CD8-positive, alpha-beta memory T cell (primary cell): ENCODE measurements at places on chromosomes 2 and 18. TPM values are rescaled to one million over a fixed set of nuclear protein-coding genes. Genes with fewer than 3 reads are reported as not detected.

- no peak overlapping the region for H3K27ac ChIP-seq
- H3K4me1 ChIP-seq: no peaks in the 10 kb centered on the region
- H3K36me3 ChIP-seq: no peaks in the 10 kb centered on the region
- no peak for DNase-seq
- no peaks in the 10 kb centered on the region for H3K27me3 ChIP-seq
Measured at GRCh38 chr2:112168422-112169124, 30.4 kb downstream of the FBLN7 start.

DNA sequence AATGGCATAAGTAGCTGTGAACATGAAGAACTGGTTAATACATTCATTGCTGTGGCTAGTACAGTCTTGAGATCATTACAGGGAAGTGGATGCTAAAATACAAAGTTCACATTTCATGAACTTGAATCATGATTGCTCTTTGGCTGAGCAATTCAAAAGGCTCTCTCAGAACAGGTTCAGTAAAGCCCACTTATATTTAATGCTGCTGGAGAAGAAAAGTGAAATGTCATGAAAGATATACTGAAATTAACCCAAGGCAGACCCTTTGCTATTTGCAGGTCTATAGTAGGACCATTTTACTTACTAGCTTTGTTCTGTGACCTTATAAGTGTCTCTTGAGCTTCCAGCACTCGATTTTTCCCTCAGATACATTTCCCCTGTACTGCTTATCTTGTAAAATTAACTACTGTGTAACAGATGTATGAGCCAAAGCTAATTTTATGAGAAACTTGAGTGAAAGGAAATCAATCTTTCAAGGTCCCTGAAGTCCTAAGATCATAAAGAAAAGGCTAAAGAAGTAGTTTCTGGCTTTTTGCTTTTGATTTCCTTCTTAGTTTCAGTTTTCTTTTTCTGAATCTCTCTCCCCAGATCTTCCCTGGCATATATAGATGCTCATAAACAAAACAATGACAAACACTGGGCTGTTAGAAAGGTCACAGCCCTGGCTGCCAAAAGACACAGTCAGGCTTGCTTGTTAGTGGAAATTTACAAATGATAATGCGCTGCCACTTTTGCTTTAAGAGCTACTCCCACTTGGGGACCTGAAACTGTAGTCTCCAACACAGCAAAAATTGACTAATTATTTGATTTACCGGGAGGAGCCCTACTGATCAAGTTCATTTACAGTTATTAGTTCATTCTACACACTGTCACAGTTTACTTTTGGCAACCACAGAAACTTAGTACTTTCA lies 132.7 kb upstream of the XPO1 start:
- H3K36me3 ChIP-seq: no peaks in the 10 kb centered on the region
- H3K4me1 ChIP-seq: peaks cover 12% of the 10 kb centered on the region
- no peaks in the 10 kb centered on the region for H3K27me3 ChIP-seq
- peak overlapping the region; percentile 35 for H3K27ac ChIP-seq
- peak overlapping the region; percentile 16 for H3K4me3 ChIP-seq

- H3K4me1 ChIP-seq: no peaks in the 10 kb centered on the region
- no peak for DNase-seq
- H3K36me3 ChIP-seq: no peaks in the 10 kb centered on the region
- no peaks in the 10 kb centered on the region for H3K27me3 ChIP-seq
Measured at GRCh38 chr18:49920731-49921130, 107.4 kb upstream of the ACAA2 start.

GRCh38 chr2:233990261-233990798 lies 60.2 kb upstream of the SPP2 start:
- H3K36me3 ChIP-seq: no peaks in the 10 kb centered on the region
- no peaks in the 10 kb centered on the region for H3K27me3 ChIP-seq
- peak overlapping the region; percentile 29 for H3K4me3 ChIP-seq
- peaks cover 39% of the 10 kb centered on the region for H3K4me1 ChIP-seq
- peak; percentile 83 for DNase-seq

DNA sequence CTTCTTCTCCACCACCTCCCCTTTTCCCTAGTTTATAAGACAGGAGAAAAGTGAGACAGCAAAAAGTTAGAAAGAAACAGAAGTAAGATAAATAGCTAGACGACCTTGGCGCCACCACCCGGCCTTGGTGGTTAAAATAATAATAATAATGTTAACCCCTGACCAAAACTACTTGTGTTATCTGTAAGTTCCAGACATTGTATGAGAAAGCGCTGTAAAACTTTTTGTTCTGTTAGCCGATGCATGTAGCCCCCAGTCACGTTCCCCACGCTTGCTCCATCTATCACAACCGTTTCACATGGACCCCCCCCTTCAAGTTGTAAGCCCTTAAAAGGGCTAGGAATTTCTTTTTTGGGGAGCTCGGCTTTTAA lies 1.5 kb upstream of the BUB1 start:
- H3K36me3 ChIP-seq: no peaks in the 10 kb centered on the region
- H3K4me1 ChIP-seq: peaks cover 8% of the 10 kb centered on the region
- H3K27ac ChIP-seq: peak overlapping the region; percentile 92
- no peak overlapping the region for H3K4me3 ChIP-seq
- no peak for DNase-seq

GRCh38 chr2:77458216-77458615 lies 64.0 kb downstream of the LRRTM4 start:
- H3K36me3 ChIP-seq: no peaks in the 10 kb centered on the region
- H3K4me1 ChIP-seq: no peaks in the 10 kb centered on the region
- no peak overlapping the region for H3K27ac ChIP-seq
- DNase-seq: no peak
- no peak overlapping the region for H3K4me3 ChIP-seq

- no peaks in the 10 kb centered on the region for H3K27me3 ChIP-seq
- no peak overlapping the region for H3K4me3 ChIP-seq
- H3K4me1 ChIP-seq: no peaks in the 10 kb centered on the region
- DNase-seq: no peak
- H3K27ac ChIP-seq: no peak overlapping the region
Measured at GRCh38 chr2:222272446-222273015, 26.3 kb downstream of the PAX3 start.

- H3K4me1 ChIP-seq: no peaks in the 10 kb centered on the region
- no peak for DNase-seq
- H3K27ac ChIP-seq: no peak overlapping the region
- H3K36me3 ChIP-seq: no peaks in the 10 kb centered on the region
- no peaks in the 10 kb centered on the region for H3K27me3 ChIP-seq
- no peak overlapping the region for H3K4me3 ChIP-seq
Measured at GRCh38 chr2:13052547-13052946, 335.8 kb downstream of the TRIB2 start.

- no peaks in the 10 kb centered on the region for H3K36me3 ChIP-seq
- no peak overlapping the region for H3K27ac ChIP-seq
- DNase-seq: no peak
- no peaks in the 10 kb centered on the region for H3K27me3 ChIP-seq
Measured at GRCh38 chr2:122525336-122525735, 769.9 kb downstream of the TSN start.

DNA sequence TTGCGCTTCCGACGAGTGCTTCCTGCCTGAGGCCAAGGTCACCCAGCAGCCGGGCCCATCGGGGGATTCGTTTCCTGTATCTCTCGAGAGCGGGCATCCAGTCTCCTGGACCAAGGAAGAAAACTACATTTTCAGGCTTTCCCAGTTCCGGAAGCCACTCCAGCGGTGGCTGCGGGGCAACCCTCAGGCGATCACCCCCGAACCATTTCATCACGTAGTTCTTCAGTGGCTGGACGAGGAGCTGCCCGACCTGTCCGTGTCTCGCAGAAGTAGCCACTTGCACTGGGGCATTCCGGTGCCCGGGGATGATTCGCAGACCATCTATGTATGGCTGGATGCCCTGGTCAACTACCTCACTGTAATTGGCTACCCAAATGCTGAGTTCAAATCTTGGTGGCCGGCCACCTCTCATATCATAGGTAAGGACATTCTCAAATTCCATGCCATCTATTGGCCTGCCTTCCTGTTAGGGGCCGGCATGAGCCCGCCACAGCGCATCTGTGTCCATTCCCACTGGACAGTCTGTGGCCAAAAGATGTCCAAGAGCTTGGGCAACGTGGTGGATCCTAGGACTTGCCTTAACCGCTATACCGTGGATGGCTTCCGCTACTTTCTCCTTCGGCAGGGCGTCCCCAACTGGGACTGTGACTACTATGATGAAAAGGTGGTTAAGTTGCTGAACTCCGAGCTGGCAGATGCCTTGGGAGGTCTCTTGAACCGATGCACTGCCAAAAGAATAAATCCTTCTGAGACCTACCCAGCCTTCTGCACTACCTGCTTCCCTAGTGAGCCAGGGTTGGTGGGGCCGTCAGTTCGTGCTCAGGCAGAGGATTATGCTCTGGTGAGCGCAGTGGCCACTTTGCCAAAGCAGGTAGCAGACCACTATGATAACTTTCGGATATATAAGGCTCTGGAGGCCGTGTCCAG lies 1.0 kb downstream of the MARS2 start:
- peak overlapping the region; percentile 60 for H3K27ac ChIP-seq
- peak; percentile 13 for DNase-seq
- H3K27me3 ChIP-seq: no peaks in the 10 kb centered on the region

GRCh38 chr2:236730393-236730792 lies 160.8 kb downstream of the ACKR3 start:
- H3K36me3 ChIP-seq: no peaks in the 10 kb centered on the region
- no peaks in the 10 kb centered on the region for H3K4me1 ChIP-seq
- no peak for DNase-seq
- no peak overlapping the region for H3K4me3 ChIP-seq
- no peaks in the 10 kb centered on the region for H3K27me3 ChIP-seq
- no peak overlapping the region for H3K27ac ChIP-seq

GRCh38 chr18:26771524-26771923 lies 94.0 kb downstream of the AQP4 start:
- no peak overlapping the region for H3K27ac ChIP-seq
- no peaks in the 10 kb centered on the region for H3K36me3 ChIP-seq
- no peak overlapping the region for H3K4me3 ChIP-seq
- no peak for DNase-seq

DNA sequence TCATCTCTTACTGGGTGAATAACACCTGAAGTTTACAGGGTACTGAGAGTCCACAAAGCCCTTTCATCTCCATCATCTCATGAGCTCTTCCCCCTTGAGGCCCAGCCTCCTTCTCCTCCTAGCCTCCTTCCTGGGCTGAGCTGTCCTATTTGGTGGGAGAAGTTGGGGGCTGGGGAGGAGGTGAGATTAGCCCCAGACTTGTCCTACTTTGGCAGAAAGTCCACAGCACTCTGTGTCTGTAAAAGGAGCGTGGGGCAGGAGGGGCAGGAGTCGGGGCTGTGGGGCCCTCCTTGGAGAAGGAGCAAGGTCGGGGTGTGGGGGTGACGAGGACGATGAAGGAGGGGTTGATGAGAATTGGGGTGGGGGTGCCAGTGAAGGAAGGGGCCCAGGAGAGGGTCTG lies 10.0 kb upstream of the DES start:
- no peaks in the 10 kb centered on the region for H3K36me3 ChIP-seq
- no peak for DNase-seq
- no peaks in the 10 kb centered on the region for H3K4me1 ChIP-seq
- H3K27me3 ChIP-seq: peaks cover 3% of the 10 kb centered on the region

- H3K27me3 ChIP-seq: no peaks in the 10 kb centered on the region
- H3K4me1 ChIP-seq: no peaks in the 10 kb centered on the region
- no peak for DNase-seq
- H3K27ac ChIP-seq: no peak overlapping the region
- H3K4me3 ChIP-seq: no peak overlapping the region
Measured at GRCh38 chr18:8957731-8958130, 144.8 kb upstream of the NDUFV2 start.

- H3K27me3 ChIP-seq: no peaks in the 10 kb centered on the region
- H3K36me3 ChIP-seq: no peaks in the 10 kb centered on the region
- H3K4me1 ChIP-seq: peaks cover 39% of the 10 kb centered on the region
- no peak overlapping the region for H3K4me3 ChIP-seq
Measured at GRCh38 chr2:233430081-233430480, 75.8 kb downstream of the DGKD start.

- no peak for DNase-seq
- H3K27me3 ChIP-seq: no peaks in the 10 kb centered on the region
- H3K4me3 ChIP-seq: no peak overlapping the region
- H3K4me1 ChIP-seq: no peaks in the 10 kb centered on the region
- no peak overlapping the region for H3K27ac ChIP-seq
Measured at GRCh38 chr2:199414001-199414400, 43.7 kb downstream of the SATB2 start.

GRCh38 chr2:50641633-50642032 lies 390.3 kb downstream of the NRXN1 start:
- H3K36me3 ChIP-seq: no peaks in the 10 kb centered on the region
- no peak overlapping the region for H3K4me3 ChIP-seq
- no peaks in the 10 kb centered on the region for H3K27me3 ChIP-seq
- no peak overlapping the region for H3K27ac ChIP-seq

GRCh38 chr2:227205701-227206100 lies 41.3 kb downstream of the COL4A3 start:
- H3K4me3 ChIP-seq: no peak overlapping the region
- H3K4me1 ChIP-seq: no peaks in the 10 kb centered on the region
- no peak overlapping the region for H3K27ac ChIP-seq
- DNase-seq: no peak
- H3K36me3 ChIP-seq: no peaks in the 10 kb centered on the region
- no peaks in the 10 kb centered on the region for H3K27me3 ChIP-seq

- H3K4me3 ChIP-seq: no peak overlapping the region
- H3K27ac ChIP-seq: no peak overlapping the region
- H3K4me1 ChIP-seq: no peaks in the 10 kb centered on the region
- H3K36me3 ChIP-seq: no peaks in the 10 kb centered on the region
Measured at GRCh38 chr2:14079576-14079975, 552.9 kb upstream of the LRATD1 start.

DNA sequence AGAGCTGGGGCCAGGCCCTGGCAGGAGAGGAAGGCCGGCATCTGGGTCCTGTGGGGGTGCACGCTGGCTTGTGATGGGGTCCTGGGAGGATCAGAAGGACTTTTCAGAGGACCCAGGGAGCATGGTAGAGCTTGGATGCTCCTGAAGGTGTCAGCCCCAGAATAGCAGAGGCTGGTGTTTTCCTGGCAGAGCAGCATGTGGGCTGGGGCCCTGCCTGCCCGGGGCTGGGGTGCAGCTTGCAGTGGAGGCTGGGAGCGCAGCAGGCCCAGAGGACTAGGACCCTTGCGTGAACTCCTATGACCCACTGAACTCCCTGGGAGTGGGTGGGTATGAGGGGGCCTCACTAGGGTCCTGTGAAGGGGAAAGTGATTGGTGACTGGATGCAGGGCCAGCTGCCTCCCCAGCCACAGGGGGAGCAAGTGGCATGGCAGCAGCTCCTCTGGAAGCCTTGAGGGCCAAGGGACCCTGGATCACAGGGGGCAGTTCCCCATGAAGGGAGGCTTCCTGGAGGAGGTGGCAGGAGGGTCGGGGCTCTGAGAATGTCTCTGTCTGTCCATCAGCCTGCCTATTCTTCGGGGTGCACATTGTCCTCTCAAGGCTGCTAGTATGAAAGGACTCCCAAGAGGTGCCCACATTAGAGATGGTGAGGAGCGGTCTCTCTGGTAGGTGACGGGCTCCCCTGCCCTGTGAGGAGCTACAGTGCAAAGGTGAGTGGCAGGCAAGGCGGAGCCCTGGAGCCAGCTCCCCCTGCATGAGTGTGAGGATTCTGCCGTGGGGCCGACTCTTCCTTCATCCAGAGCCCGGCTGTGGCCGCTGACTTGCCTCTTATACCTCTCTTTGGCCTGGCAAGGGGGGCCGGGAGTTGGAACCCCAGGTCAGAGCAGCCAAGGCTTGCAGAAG lies 249.0 kb downstream of the DYSF start:
- no peak for DNase-seq
- H3K27ac ChIP-seq: no peak overlapping the region
- H3K36me3 ChIP-seq: no peaks in the 10 kb centered on the region

- no peaks in the 10 kb centered on the region for H3K27me3 ChIP-seq
- H3K27ac ChIP-seq: no peak overlapping the region
- no peak for DNase-seq
- H3K4me1 ChIP-seq: no peaks in the 10 kb centered on the region
Measured at GRCh38 chr18:79424008-79424565, 28.4 kb downstream of the NFATC1 start.

ALKAL2 gene
- not detected for total RNA-seq

ANKRD30B gene
- not detected for total RNA-seq

LONRF2 gene
- 0.20 TPM for total RNA-seq

TRIM43B gene
- not detected for total RNA-seq

FSHR gene
- not detected for total RNA-seq

EVX2 gene
- not detected for total RNA-seq

HOXD13 gene
- total RNA-seq: not detected

TCF23 gene
- not detected for total RNA-seq
